ENCODE measurements at places on chromosomes 3 and 15. TPM values are rescaled to one million over a fixed set of nuclear protein-coding genes. Genes with fewer than 3 reads are reported as not detected.

GRCh38 chr3:12841970-12842328, 584 bp upstream of the RPL32 start:
- no peak overlapping the region for H3K27ac ChIP-seq
- no peak overlapping the region for H3K4me3 ChIP-seq
- peaks cover 53% of the 10 kb centered on the region for H3K36me3 ChIP-seq
- DNase-seq, result no peak

GRCh38 chr15:66498501-66499386, 1.2 kb upstream of the SNAPC5 start:
- H3K36me3 ChIP-seq, result peaks cover 94% of the 10 kb centered on the region
- no peak for DNase-seq
- peak overlapping the region; percentile 2 for H3K27ac ChIP-seq
- no peaks in the 10 kb centered on the region for H3K27me3 ChIP-seq
- no peak overlapping the region for H3K4me3 ChIP-seq

HTR3E gene
- not detected for total RNA-seq

DNA sequence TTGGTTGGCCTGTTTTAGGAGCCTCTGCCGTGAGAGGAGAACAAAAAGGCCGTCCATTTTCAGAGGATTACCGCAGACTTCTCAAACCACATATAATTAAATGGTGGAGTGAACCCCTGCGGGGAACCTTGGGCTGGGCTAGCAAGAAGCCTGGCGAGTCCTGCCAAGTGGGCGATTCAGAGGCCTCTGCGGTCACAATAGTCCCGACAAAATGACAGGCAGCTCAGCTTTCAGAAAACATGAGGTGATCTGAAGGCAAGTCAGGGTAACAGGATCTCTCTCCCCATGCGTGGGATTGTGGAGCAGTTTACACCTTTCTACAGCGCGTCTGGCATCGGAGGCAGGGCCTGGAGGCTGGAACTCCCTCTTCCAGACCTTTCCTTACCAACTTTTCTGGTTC, 134.8 kb downstream of the ASB7 start:
- no peaks in the 10 kb centered on the region for H3K36me3 ChIP-seq
- no peak overlapping the region for H3K4me3 ChIP-seq
- H3K27ac ChIP-seq, result no peak overlapping the region

TLR9 gene
- not detected for total RNA-seq

BUB1B gene
- total RNA-seq, result 83.2 TPM

DNA sequence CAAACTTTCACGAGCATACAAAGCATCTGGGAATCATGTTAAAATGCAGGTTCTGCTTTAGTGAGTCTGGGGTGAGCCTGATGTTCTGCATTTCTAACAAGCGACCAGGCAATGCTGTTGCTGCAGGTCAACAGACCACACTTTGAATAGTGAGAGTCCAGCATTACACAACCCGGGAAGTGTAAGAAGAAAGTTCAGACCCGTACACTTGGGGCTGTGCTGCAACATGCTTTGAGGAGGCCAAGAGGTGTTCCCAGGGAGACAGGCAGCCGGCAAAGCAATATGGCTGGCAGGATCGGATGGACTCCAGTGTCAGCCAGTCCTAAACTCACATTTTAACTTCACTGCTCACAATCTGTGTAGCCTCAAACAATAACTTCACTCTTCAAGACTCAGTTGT, 134.2 kb downstream of the LIPC start:
- no peaks in the 10 kb centered on the region for H3K36me3 ChIP-seq
- H3K27me3 ChIP-seq, result no peaks in the 10 kb centered on the region
- no peaks in the 10 kb centered on the region for H3K4me1 ChIP-seq
- no peak for DNase-seq
- H3K4me3 ChIP-seq, result no peak overlapping the region

- H3K36me3 ChIP-seq, result no peaks in the 10 kb centered on the region
- H3K27ac ChIP-seq, result no peak overlapping the region
- H3K4me3 ChIP-seq, result no peak overlapping the region
- no peaks in the 10 kb centered on the region for H3K27me3 ChIP-seq
Observed at GRCh38 chr3:31288641-31289100, 244.1 kb upstream of the STT3B start.

EPHB3 gene
- total RNA-seq, result 1.0 TPM

- peak; percentile 81 for DNase-seq
- H3K27ac ChIP-seq, result no peak overlapping the region
- peaks cover 2% of the 10 kb centered on the region for H3K27me3 ChIP-seq
Observed at GRCh38 chr3:10758304-10759037, 57.6 kb upstream of the SLC6A11 start.

DNA sequence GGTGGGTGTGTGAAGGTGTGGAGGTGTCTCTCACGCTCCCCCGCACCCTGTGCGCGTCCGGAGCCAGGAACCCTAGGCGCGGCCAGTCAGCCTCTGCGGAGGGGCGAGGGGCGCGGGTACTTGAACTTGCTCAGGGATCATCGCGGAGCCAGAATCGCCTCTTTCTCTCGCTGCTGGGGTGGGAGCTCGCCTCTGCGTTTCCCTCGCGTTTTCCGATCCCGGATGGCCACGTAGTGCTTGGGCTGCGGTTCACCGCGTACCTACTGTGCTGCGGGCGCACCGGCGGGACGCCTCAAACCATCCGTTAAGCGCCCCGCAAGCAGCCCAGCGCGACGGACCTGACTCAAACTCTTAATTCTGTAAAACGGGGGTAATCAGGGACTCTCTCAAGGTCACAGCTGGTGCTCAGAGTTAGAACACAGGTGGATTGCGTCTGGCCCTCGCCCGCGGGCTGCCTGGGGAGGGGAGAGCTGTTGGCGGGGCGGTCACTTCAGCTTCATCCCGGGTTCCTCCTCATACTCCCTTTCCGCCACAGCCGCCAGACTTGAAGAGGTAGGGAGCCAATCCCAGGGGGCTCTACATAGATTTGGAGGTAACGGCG, 686 bp downstream of the MYRIP start:
- H3K27ac ChIP-seq, result no peak overlapping the region
- no peaks in the 10 kb centered on the region for H3K36me3 ChIP-seq
- H3K27me3 ChIP-seq, result peaks cover 15% of the 10 kb centered on the region

- no peaks in the 10 kb centered on the region for H3K4me1 ChIP-seq
- H3K36me3 ChIP-seq, result peaks cover 11% of the 10 kb centered on the region
- DNase-seq, result no peak
- H3K4me3 ChIP-seq, result no peak overlapping the region
Observed at GRCh38 chr15:78353093-78353492, 12.9 kb downstream of the CRABP1 start.

TRPM1 gene
- not detected for total RNA-seq

SLITRK3 gene
- 0.48 TPM for total RNA-seq

CERS3 gene
- 1.3 TPM for total RNA-seq

DNA sequence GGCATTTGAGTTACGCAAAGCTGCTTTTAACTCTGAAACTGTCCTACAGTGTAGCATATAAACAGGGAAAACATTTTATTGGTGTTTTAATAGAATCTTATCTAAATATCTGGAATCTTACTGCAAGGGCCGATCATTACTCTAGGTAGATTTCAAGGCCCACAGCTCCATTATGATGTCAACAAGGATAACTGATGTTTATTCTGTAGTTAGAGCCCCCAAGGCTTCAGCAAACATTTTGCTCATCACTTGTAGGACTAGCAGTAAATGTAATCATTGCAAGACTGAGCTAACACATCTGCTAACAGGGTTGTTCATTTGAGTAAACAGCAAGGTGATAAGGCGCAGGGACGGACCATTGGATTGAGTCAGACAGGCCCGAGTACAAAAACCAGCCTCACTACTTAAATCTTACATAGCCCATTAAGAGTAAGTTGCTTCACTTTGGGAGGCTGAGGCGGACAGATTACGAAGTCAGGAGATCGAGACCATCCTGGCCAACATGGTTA, 332.5 kb upstream of the TPRG1 start:
- H3K27me3 ChIP-seq, result no peaks in the 10 kb centered on the region
- H3K36me3 ChIP-seq, result no peaks in the 10 kb centered on the region
- H3K4me1 ChIP-seq, result no peaks in the 10 kb centered on the region
- no peak overlapping the region for H3K4me3 ChIP-seq

ATP13A5 gene
- total RNA-seq, result not detected

TEX55 gene
- not detected for total RNA-seq

DNA sequence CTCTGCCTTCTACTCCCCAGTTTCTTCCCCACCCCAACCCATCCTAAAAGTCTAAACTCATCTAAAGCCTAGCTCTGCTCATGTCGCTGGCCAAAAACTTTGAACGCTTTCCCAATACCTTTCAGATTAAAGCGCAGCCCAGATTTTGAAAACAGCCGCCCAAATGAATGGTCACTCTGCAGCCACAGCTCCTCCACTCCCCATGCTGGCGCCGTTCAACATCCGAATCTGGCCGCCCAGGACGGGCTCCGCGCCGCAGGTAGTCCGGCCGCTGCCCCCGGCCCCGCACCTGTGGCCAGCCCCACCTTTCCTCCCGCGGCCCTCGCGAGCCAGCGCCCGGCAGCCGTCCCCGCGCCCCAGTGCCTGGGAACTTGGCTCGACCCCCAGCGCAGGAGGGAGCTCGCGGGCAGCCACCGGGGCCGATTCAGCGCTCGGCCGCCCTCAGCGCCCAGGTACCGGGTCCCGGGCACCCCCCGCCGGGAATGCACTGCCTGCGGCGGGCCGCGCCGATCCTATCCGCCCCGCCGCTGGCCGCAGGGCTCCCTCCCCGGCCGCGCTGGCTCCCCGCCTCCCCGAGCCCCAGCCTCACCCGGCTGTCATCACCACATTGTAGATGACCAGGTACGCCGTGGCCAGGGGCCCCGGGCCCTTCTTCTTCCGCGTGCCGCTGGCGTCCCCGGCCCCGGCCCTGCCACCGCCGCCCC, 417 bp downstream of the HACD2 start:
- H3K4me3 ChIP-seq, result no peak overlapping the region
- no peaks in the 10 kb centered on the region for H3K27me3 ChIP-seq
- H3K4me1 ChIP-seq, result no peaks in the 10 kb centered on the region
- H3K27ac ChIP-seq, result no peak overlapping the region
- peaks cover 21% of the 10 kb centered on the region for H3K36me3 ChIP-seq

CKMT1A gene
- total RNA-seq, result 35.5 TPM

GRCh38 chr15:66982250-66982649, 83.2 kb upstream of the SMAD3 start:
- no peak overlapping the region for H3K27ac ChIP-seq
- H3K4me3 ChIP-seq, result no peak overlapping the region
- H3K27me3 ChIP-seq, result no peaks in the 10 kb centered on the region
- DNase-seq, result no peak
- 0 out of 2 replicates have a peak, but pooled peaks cover 3% of the 10 kb centered on the region for H3K4me1 ChIP-seq
- no peaks in the 10 kb centered on the region for H3K36me3 ChIP-seq

DNA sequence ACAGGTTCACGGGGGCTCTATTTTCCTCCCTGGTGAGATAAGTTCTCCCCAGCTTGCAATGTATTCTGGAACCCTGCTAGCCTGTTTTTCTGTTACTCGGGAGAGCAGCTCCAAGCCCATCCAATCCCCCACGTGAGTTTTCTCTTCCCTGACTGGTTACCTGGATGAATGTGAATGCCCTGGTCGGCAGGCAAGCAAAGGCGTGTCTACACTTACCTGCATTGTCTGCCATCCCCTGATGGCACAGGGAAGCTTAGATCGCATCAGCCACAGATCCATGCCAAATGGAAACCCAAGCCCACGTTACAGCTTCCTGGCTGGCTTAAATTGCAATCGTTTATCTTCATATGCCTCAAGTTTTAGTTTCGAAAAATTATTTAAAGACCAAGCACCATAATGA, 149.9 kb downstream of the FOXP1 start:
- no peak overlapping the region for H3K4me3 ChIP-seq
- no peaks in the 10 kb centered on the region for H3K27me3 ChIP-seq
- DNase-seq, result no peak
- H3K4me1 ChIP-seq, result no peaks in the 10 kb centered on the region
- H3K36me3 ChIP-seq, result peaks cover 16% of the 10 kb centered on the region

DNA sequence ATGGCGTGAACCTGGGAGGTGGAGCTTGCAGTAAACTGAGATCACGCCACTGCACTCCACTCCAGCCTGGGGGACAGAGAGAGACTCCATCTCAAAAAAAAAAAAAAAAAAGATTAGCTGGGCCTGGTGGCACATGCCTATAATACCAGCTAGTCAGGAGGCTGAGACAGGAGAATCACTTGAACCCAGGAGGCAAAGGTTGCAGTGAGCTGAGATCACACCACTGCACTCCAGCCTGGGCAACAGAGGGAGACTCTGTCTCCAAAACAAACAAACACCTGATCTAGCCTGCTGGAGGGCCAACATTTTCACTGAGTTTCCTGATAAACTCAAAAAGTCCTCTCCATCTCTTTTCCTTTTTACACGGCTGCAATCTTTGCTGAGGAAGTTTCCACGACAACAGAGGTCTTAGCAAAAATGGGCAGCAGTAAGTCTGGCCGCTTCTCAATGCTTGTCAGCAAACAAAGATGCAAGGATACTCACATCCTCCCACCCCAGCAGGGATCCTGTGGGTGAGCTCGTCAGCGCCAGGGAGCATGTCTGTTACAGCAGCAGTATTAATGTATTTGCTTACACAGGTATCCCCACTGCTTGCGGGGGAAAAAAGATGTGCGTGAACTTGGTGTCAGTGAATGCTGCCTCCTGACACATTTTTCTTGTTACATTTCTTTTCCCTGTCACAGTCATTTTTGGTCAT, 21.0 kb upstream of the CCDC174 start:
- no peaks in the 10 kb centered on the region for H3K36me3 ChIP-seq
- H3K4me1 ChIP-seq, result no peaks in the 10 kb centered on the region
- H3K4me3 ChIP-seq, result no peak overlapping the region
- no peak for DNase-seq
- H3K27ac ChIP-seq, result no peak overlapping the region

RHOV gene
- 3.9 TPM for total RNA-seq

DNA sequence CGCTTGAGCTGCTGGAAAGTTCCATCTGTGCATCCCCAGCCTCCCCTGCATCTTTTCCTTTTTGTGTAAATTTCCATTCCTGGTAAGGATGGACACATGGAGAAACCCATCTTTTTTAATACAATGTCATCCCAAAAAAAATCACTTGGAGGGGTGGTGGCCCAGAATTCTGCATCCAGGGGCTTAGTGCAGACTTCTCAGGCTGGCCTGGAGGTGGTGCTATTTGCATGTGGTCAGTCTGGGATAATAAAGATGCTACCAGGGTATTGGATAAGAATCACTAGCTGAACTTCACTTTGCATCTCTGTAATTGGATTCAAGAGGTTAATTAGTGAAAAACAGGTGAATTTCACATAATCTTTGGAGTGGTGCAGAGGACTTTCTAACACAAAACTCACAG, 1.8 kb upstream of the ZSCAN2 start:
- no peaks in the 10 kb centered on the region for H3K27me3 ChIP-seq
- H3K27ac ChIP-seq, result no peak overlapping the region
- DNase-seq, result peak; percentile 64

POLQ gene
- 15.4 TPM for total RNA-seq

IL5RA gene
- total RNA-seq, result not detected

DNA sequence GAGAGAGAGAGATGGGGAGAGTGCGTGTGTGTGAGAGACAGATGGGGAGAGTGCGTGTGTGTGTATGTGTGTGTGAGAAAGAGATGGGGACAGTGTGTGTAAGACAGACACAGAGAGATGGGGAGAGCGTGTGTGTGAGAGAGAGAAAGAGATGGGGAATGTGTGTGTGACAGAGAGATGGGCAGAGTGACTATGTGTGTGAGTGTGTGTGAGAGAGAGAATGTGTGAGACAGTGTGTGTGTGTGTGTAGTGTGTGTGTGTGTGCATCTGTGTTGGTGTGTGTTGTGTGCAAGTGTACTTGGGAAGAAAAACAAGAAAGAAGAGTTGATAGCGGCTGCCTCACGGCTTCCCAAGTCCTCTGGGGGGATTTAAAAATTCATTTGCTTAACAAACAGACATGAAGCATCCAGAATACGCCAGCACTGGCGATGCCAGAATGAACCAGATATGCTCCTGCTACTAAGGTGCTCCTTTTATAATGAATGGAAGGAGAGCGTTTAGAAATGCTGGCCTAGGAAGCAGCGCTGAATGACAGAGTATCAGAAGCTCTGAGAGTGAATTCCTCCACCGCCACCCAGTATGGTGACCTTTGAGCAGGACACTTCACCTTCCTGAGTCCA, 186.1 kb upstream of the TSC22D2 start:
- DNase-seq, result no peak
- H3K27me3 ChIP-seq, result peaks cover 2% of the 10 kb centered on the region
- peaks cover 12% of the 10 kb centered on the region for H3K4me1 ChIP-seq
- H3K27ac ChIP-seq, result peak overlapping the region; percentile 5
- peak overlapping the region; percentile 75 for H3K4me3 ChIP-seq

Data from H9 (cell line).